Activated T-helper 17 cell treated with anti-CD3 and anti-CD28 coated beads, Interleukin-2, amount 50 U/mL, for 72 hours (primary cell): ENCODE measurements at places on chromosomes 6 and 20. TPM values are rescaled to one million over a fixed set of nuclear protein-coding genes. Genes with fewer than 3 reads are reported as not detected.
A peak's percentile ranks its signal among the peaks of the same experiment; 100 is the strongest.

The PRSS16 gene
- total RNA-seq: 2.6 TPM

The MBOAT1 gene
- 18.3 TPM for total RNA-seq

GRCh38 chr6:152184917-152185574, 377.6 kb downstream of the ESR1 start:
- ATAC-seq: peak; percentile 73

GRCh38 chr6:14373648-14374437, 256.3 kb downstream of the CD83 start:
- ATAC-seq: no peak

DNA sequence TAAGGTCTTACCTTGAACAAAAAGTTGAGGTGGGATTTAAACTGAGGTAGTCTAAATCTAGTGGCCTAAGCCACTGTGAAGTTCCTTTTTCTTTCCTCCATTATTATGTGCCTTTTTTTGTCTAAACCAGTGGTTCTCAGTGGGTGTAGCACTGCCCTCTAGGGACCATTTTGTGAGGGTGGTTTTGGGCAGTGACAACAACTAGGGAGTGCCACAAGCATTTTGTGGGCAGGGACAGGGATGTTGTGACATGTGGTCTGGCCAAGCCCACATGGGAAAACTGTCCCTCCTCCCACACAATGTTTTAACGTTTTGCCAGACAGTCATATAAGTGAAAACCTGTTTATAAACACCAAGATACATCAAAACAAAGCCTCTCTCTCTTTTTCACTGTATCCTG, 899.4 kb upstream of the FLRT3 start:
- no peak for ATAC-seq

DNA sequence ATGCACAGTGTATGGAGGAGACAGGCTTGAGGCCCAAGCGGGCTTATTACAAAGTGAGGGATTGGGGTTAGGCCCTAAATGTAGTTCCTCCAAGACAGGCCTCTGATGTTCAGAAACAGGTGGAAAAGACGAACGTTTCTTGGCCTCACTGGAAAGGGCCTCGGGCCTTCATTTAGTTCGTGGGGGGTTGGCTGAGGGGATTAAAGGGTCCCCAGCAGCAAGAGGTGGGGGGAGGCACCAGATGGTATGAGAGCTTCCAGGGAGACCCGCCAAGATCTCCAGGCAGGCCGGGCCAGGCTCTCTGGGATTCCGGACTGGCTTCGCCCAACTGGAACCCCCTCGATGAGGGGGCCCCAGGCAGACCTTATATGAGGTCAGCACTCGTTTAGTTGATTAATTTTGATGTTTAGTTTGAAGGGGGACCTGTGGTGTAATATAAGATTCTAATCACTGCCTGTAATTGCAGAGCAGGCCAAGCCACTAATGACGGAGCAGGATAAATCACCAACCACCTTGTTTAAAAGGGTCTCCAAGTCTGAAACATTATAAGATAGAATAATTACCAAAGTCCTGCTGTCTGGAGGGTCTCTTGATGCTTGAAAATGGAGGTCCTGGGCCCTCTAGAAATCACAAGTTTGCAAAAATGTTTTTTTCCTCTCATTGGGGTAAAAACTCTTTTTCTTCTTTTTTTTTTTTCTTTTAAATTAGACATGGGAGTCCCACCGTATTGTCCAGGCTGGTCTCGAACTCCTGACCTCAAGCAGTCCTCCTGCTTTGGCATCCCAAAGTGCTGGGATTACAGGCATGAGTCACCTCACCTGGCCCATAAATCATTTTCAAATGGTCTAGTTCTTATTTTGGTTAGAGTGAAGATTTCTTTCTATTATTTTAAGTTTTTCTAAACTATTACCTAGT, 2.2 kb downstream of the HMGA1 start:
- ATAC-seq: no peak
